ENCODE measurements at places on chromosomes 7 and 10.
A peak's percentile ranks its signal among the peaks of the same experiment; 100 is the strongest.

DNA sequence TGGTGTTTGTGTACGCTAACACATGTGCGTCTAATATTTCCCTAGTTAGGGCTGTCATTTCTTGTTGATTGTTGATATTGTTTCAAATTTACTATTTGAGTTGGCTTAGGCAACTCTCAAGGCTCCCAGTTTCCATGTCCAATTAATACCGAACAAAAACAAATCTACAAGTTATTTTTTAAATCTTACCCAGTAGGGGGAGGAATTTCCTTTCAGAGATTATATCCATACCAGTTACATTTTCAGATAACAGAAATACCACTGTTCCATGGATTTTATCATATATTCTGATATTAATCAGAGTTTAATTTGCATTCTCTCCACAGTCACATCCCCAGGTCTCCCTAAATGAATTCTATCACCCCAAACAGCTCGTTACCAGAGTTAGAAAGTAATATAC lies 7.2 kb upstream of the AKR1B10 start:
- peak; percentile 31 for DNase-seq

- DNase-seq = no peak
These were observed 27.2 kb upstream of the WNT16 start for GRCh38 chr7:121301446-121302213.

GRCh38 chr7:116557066-116557585 lies 32.3 kb downstream of the CAV1 start:
- DNase-seq = no peak

DNA sequence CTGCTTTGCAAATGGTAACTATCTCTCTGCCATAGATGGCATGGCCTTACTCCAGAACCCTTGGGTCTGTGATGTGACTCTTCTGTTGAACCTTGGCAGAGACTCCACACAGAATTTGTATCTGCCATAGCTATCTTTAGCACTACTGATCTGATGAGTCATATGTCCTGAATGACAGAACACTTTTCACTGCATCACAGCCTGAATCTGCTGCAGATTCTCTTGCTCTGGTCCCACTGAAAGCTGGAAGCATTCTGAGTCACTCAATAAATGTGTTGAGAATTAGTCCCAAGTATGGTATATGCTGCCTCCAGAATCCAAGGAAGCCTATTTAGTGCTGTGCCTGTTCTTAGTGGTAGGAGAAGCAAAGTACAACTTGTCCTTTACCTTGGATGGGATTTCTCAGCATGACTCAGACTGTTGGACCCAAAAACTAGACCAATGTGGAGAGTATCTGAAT lies 39.5 kb upstream of the ANKRD1 start:
- peak; percentile 90 for DNase-seq

DNA sequence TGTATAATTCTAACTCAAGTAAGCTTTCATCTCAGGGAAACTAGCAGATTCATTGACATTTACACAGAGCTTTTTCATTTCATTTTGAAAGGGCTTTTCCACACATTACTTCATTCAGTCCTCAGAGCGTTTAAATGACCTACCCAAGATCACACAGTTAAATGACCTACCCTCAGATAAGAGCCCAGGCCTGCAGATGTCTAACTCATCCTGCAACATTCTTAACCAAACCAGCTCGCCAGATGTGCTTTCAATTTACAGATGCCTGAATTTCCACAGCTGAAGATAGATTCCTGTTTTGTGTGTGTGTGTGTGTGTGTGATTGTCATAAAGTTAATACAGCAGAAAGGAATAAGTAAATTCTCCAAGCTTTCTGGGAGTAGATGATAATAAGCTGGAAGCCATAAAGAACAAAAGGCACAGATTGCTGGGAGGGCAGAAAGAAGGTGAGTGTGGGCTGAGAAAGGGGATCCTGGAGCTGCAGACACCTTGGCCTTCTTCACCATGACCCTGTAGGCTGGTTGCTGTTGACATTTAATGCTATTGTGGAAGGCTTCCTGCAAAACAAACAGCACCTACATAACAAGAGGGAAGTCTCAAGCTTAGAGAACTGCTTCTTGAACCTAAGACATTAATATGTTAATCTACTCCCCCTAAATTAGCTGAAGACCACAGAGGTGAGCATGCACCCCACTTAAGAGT lies 489.7 kb upstream of the CELF2 start:
- DNase-seq = no peak

Measured in AG08395 (cell line).